ENCODE measurements at places on chromosomes 7 and 10.

GRCh38 chr10:13528875-13529713 lies at the start of gene BEND7:
BEND7 (minus strand) TSS chr10:13529014; CDS start chr10:13528533, 481 bp downstream.
- DNase-seq, result peak; percentile 23

- DNase-seq, result no peak
Measured at GRCh38 chr7:20494566-20494965, 120.9 kb upstream of the ABCB5 start.

GRCh38 chr7:3264693-3265339 lies 36.2 kb upstream of the SDK1 start:
- no peak for DNase-seq

GRCh38 chr10:16297642-16298041 lies 139.2 kb upstream of the PTER start:
- DNase-seq, result no peak

GRCh38 chr10:77710081-77710551 lies 72.5 kb upstream of the KCNMA1 start:
- DNase-seq, result no peak

DNA sequence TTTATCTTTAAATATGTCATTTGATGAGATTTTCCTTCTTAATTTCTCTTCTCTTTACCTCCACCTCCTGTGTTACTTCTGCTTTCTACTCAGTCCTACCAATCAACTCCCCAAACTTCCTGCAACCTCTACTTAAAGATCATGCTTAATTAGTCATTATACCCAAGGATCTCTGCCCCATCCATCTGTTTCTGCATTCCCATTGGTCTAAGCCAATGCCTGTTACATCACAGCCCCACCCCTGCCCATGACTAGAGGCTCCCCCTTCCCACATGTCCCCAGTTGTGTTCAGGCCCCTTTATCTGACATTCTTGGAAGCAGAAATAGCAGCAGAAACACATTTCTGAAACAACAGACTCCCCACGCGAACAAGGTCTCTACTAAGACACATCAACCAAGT lies 319.1 kb upstream of the NFE2L3 start:
- no peak for DNase-seq

GRCh38 chr7:37718585-37718984 lies 35.0 kb downstream of the GPR141 start:
- DNase-seq, result no peak

DNA sequence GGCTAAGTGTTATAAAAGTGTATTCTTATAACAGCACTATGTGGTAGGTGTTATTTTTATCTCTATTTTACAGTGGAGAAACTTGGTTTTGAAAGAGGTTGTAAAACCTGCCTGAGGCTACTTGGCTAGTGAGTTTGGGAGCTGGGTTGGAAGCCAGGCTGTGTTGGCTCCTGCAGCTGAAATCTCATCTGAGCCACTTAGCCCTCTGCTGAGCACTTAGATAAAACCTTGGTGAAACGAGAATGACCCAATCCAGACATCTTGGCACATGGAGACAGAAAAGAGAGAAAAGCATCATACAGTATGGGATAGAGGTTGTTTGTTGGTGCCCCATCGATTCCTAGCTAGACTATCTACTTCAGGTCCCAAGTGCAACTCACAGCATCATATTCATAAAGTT lies 37.4 kb downstream of the BLNK start:
- DNase-seq, result no peak

DNA sequence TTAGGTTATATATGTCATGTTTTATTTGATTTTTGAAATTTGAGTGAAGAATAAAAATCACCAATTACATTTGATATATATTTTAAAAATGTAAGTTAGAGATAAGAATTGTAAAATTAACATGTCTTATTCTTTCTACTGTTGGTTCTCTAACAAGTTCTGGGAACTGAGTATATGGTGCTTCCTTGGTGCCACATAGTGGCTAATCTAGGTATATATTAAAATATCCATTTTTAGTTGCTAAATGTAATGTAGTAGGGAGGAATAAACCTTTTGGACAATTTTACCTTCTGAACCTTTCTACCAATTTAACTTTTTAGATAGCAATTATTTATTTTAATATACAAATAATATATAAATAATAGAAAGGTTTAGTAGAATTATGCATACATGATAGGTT lies 17.5 kb downstream of the CFAP69 start:
- no peak for DNase-seq

- DNase-seq, result no peak
Measured at GRCh38 chr7:1970895-1971294, 261.9 kb downstream of the MAD1L1 start.

GRCh38 chr7:81672872-81673271 lies 97.0 kb downstream of the HGF start:
- DNase-seq, result no peak

- DNase-seq, result no peak
Measured at GRCh38 chr10:125026036-125026931, 84.4 kb downstream of the ZRANB1 start.

- DNase-seq, result no peak
Measured at GRCh38 chr7:80132594-80132993, 2.0 kb upstream of the GNAI1 start.

All from midbrain (tissue), 1 donor.